Caudate nucleus (tissue), 63 donors: ENCODE measurements at places on chromosomes 1 and 21.

DNA sequence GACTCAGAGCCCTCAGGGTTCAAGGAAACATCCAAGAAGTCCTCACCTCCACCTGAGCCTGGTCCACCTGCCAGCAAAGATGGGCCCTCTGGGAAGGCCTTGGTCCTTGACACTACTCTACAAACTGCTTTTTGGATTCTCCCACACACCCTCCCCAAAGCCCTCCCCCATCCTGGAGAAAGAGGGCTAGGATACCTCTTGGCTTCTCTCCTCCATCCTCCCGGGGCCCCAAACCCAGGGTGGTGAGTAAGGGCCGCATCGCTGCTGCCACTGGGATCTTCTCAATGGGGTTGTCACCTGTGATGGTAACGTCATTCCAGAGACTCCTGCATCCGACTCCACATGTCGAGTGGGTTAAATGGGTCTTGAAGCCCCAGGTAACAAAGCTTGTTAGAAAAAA lies 26.6 kb downstream of the MATN1 start:
- no peak for DNase-seq

DNA sequence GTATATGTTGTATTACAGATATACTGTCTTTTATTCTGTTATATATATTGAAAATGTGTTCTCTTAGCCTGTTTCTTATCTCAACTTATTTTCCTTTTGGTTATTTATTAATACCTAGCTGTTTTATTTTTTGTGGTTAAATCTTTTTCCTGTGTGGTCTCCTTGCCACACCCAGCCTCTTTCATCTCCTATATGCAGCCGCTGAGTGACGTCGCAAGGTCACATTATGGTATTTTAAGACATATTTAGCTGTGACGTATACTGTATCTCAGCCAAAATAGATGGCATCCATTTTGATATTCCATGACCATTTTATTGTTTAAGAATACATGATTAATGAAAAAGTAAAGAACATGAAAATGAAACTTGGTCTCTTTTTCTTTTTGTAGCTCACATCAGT lies 29.1 kb downstream of the CENPF start:
- no peak for DNase-seq

- DNase-seq, result no peak
Measured at GRCh38 chr1:24890887-24891286, 39.2 kb downstream of the RUNX3 start.

- DNase-seq, result no peak
Measured at GRCh38 chr1:21647431-21648351, 21.5 kb downstream of the RAP1GAP start.

GRCh38 chr1:217274927-217275654 lies 355.8 kb downstream of the GPATCH2 start:
- no peak for DNase-seq

- DNase-seq, result no peak
Measured at GRCh38 chr1:51955797-51956527, 34.5 kb downstream of the RAB3B start.

DNA sequence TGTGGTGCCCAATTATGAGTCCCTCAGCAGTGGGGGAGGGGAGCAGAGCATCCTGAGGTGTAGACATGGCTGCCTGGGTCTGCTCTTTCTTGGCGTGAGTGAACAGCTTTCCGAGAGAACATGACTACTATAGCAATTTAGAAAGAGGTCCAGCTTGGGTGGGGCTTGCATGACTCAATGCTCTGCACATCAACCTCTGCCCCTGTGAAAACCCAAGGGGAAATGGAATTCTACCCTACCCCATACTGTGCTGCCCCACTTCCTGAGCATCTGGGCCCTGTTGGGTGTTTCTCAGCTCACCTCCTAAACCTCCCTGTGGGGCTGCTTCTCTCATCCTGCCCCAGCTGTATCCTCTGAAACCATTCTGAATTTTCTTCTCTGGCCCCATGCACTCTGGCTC lies 8.2 kb upstream of the AZIN2 start:
- DNase-seq, result no peak

- no peak for DNase-seq
Measured at GRCh38 chr1:115060501-115060900, 28.8 kb downstream of the TSPAN2 start.

DNA sequence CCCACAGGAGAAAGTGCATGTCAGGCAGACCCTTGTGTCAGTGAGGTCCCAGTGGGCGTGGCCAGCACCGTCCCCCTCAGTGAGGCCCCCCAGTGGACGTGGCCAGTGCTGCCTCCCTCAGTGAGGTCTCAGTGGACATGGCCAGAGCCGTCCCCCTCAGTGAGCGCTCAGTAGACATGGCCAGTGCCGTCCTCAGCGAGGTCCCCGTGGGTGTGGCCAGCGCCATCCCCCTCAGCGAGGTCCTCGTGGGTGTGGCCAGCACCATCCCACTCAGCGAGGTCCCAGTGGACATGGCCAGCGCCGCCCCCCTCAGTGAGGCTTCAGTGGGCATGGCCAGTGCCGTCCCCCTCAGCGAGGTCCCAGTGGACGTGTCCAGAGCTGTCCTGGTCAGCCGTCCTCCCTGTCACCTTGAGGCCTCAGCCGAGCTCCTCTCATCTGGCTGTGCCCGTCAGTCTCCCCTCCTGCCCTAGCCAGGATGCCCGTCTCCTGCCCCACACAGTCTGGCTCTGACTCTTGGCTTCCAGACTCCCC lies 35.5 kb downstream of the PDE9A start:
- no peak for DNase-seq

GRCh38 chr1:205239078-205239477 lies 11.3 kb downstream of the TMCC2 start:
- no peak for DNase-seq

DNA sequence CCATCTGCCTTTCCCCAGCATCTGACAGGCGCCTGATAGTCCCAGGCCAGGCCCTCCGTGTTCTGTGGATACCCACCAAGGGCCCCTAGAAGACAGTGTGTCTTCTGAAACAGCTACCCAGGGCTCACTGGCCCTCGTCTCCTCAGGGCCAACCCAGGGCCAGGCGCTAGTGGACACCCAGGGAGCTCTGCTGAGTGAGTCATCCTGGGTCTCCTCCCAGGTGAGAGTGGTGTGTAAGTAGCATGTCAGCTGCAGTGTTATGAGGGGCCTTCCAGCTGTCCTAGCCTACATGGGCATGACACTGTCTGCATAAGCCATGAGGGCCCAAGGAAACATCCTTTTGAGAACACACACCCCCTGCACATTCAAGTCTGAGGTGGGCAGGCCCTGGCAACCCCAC lies 36.7 kb downstream of the CHD5 start:
- no peak for DNase-seq

DNA sequence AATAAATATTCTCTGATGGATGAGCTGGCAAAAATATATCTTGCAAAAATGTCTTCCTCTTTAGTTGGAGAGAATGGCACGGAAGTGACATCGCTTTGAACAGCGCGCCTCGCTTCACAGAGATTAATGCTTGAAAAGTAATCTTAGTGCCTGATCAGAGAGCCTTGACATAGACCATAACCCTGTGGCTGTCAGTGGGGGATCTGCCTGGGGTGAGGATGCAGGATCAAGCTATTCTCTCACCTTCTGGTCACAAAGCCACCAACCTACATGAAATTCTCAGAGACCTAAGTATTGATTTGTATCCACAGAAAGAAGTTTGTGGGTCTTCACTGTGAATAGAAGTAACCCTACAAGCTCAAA lies 492.6 kb downstream of the LMO4 start:
- no peak for DNase-seq

DNA sequence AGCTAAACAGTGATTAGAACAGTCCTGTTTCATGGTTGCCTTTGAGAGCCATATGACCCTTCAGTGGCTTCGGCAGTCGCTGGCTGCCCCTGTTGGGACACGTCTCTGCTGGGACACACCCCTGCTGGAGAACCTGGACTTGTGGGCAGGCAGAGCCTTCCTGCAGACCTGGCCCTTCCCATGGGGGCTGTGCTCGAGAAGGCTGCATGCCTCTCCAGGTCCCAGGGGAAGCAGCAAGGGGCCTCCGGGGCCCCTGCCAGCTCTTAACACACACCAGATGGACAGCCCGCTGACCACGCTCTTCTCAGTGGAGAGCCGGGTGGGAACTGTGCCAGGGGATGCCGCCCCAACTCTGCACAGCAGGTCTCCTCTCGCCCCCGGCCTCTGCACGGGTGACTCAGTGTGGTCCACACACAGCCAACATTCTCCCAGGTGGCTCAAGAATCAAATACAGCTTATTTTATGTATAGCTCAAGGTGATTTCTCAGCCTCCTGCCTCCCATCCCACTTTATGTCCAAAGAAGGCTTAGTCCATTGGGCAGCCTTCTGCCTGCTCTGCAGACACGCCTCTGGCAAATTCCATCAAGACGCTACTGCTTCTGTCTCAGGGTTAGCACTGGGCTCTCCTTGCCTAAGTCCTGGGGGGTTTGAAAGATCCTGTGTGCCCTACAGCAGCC lies 450.8 kb downstream of the KIF26B start:
- no peak for DNase-seq

DNA sequence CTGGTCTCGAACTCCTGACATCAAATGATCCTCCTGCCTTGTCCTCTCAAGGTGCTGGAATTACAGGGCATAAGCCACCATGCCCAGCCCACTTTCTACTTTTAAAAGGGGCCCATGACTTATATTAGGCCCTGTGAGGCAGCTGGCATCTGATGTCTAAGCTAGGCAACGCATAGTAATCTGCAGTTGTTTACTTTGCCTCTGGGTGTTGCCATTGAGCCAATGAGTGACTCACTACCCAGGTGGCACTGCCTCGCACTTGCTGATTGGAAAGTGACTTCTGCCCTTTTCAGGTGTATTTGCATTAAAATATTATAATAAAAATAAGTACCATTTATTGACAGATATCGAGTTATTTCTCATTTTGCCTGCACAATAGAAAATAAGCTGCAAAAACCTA lies 84.9 kb downstream of the KIF14 start:
- no peak for DNase-seq

DNA sequence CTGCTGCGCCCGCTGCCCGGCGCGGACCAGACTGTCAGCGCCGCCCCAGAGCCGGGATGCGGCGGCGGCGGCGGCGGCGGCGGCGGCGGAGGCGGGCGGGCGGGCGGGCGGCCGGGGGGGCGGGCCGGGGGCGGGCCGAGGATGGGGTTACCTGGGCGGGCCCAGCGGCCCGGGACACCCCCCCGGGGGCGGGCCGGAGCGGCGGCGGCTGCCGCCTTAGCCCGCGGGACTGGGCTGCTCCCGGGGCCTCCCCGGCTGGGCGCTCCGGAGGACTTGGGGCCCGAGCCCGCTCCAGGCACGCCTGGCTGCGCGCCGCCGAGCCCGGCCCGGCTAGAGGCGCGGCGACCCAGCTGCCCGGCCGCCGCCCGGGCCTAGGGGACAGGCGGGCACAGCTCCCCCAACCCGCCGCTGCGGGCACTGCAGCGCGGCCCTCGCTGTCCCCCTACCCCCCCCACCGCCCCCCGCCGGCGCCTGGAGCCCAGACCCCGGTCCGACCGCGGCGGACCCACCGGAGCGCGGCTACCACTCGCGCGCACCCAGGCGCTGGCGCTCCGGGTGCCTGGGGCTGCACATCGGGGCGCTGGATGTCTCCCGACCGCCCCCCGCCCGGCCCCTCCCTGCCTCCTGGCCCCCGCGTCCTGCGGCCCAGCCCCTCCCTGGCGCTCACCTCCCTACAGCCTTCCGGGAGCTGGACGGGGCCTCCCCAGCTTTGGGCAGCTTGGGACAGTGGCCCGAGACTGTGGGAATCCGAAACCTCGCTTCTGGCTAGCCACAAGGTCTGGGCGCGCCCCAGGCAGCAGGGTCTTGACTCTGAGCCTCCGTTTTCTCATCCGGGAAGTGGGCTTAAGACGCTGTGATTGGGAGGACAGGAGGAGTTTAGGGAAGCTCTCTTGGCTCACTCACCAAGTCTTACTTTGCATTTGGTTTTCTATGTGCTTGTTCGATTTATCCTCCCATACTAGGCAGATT lies at the start of gene WNT4:
Gene WNT4, minus strand, starts transcription at position 33 of the 969 bp plus-strand sequence. CDS start 175 bp downstream, outside the sequence.
- DNase-seq, result no peak

DNA sequence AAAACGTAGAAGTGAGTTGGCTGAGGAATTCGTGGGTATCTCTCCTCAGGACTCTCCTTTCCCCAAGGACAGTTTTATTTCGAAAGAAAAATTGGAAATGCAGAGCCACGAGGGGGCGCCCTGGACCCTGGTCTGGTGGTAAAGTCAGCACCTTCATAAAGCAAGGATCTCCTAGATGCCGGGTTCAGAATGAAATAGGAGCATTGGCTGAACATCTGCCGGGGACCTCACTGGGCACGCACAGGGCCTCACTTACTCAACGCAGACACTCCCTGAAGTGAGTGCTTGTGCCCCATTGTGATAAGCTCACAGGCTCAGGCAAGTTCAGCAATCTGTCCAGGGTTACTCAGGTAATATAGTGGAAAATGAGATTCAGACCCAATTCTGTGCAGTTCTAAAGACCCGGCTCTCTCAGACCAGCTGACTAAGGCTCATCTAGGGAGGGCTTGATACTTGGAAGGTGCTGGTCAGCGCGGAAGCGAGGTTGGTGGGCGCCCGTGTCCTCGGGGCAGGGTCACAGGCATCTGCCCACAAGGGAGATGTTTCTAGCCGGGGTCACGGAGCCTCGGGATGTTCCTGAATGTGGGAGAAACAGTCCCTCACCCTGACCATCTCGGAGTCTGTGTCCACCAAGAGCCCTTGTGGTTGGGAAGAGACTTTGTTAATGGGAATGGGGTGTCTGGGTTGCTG lies 55.7 kb upstream of the ETV3 start:
- no peak for DNase-seq

GRCh38 chr1:54227891-54228310 lies 27.9 kb downstream of the MRPL37 start:
- DNase-seq, result no peak

- no peak for DNase-seq
Measured at GRCh38 chr21:35720208-35720731, 340.1 kb downstream of the SETD4 start.

DNA sequence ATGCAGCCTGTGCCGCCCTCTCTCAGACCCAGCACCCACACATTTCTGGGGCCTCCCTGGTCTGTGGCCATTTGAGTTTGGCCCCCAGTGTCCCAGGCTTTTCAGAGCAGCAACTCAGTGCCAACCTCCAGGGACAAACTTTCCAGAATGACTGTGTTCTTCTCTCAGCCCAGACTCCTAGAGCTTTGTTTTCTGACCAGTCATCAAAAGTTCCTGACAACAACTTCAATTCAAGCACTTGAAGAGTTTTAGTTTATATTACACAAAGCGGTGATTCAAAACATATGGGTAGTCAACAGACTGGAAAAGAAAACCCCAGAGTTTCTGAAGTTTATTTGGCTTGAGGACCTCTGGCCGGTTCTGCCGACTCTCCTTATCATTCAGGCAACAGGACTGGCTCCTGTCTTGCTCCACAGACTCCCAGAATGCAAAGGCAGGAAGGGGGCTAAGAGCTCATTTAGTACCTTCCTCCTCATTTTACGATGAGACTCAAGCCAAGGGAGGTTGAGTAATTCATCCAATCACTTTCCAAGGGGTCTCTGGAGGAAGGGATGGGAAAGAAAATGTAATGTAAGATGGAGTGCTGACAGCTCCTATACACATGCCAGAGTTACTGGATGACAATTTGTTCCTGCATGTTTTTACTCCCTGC lies 27.0 kb upstream of the TIAM1 start:
- DNase-seq, result no peak

GRCh38 chr1:9417695-9418094 lies 121.6 kb upstream of the SLC25A33 start:
- no peak for DNase-seq
